Stimulated activated CD4-positive, alpha-beta T cell treated with anti-CD3 and anti-CD28 coated beads, Interleukin-15, amount 100 ng/mL, for 48 hours (primary cell): ENCODE measurements at places on chromosomes 1 and 21.
A peak's percentile ranks its signal among the peaks of the same experiment; 100 is the strongest.

DNA sequence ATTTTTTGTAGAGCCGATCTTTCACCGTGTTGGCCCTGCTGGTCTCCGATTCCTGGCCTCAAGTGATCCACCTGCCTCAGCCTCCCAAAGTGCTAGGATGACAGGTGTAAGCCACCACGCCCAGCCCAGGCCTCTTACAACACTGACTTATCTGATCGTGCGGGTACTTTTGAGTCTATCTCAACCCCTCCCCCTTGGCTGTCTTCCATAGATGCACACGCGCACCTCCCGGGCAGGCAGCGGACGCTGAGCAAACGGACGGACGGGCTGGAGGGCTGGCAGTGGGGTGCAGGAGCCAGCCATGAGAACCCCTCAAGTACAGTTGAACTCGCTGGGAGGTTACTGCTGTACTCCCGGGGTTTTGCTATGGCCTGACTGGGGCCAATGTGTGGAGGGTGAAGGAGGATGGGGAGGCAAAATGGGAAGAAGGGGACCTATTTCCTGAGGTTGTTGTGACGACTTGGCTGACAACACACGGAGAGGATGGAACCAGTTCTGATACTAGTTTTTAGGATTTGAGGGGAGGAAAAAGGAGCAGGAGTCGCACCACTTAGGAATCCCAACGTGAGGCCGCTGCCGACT is 959 bp downstream of the CD58 start:
- DNase-seq = no peak

- DNase-seq = peak; percentile 7
These were observed 673 bp downstream of the CD46 start for GRCh38 chr1:207752456-207752998.

DNA sequence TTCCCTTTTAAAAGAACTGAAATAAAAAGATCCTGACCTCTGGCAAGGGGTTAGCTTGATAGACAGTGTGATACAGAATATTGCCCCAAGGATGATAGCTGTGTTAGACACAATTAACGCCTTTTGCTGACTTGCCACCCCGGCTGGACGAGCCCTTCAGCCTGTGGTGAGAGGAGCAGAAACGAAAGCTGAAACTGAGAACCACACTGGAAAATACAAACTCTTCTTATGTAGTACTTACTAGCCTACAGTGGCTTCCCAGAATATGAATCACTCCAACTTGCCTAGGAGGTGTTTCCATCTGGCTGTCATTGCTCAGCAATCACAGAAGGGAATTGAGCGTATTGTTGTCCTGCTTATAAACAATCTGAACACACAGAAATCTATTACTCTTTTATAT is 22.9 kb downstream of the SAMSN1 start:
- peak; percentile 34 for DNase-seq

DNA sequence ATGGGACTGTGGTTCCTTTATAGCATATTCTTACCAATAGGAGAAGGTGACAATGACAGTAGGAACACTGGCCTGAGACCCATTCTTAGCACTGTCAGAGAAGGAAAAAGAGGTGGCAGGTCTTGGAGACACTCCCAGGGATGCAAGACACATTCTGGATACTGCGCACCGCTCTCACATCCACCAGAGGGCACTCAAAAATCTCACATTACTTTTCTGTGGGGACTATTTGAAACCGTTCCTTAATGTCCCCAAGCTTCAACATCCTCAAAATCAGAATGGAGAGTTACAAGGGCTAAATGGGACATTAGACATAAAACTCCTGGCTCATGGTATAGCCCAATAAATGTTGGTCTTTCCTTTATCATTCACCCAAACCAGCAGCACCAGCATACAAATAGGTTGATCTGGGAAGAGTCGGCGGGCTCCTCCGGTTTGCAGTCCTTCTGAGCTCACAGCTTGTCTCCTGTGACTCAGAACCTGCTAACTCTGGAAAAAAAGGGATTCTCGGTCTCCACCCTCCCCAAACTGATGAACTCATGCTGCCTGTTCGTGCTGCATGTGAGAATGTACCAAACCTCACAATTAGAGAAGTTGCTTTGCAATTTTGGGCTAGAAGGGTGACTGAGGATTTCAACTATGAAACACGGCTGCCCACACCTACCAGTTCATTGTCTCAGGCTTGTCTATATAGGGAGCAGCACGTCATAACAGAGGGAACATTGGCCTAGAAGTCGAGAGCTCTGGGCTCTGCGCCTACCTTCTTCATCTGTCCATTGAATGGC is 40.2 kb downstream of the IL12RB2 start:
- DNase-seq = no peak

GRCh38 chr21:35925497-35925896 is 134.8 kb downstream of the SETD4 start:
- DNase-seq = no peak

GRCh38 chr1:222009105-222009730 is 267.3 kb upstream of the DUSP10 start:
- no peak for DNase-seq

DNA sequence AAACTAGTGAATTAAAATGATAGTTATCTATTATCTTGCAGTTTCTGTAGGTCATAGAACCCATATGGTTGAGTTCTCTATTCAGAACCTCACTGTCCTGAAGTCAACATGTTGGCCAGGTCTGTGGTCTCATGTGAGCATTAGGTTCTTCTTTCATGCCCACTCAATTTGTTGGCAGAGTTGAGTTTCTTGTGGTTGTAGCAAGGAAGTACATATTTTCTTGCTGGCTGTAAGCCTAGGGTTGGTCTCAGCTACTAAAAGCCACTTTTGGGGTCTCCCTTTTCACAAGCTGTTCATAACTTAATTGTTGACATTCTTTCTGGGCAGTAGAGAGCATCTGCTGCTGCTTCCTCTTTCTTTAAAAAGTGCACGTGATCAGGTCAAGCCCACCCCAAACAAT is 1165.1 kb upstream of the NCAM2 start:
- no peak for DNase-seq
